T-helper 22 cell (primary cell): ENCODE measurements at places on chromosomes 6 and 20.

DNA sequence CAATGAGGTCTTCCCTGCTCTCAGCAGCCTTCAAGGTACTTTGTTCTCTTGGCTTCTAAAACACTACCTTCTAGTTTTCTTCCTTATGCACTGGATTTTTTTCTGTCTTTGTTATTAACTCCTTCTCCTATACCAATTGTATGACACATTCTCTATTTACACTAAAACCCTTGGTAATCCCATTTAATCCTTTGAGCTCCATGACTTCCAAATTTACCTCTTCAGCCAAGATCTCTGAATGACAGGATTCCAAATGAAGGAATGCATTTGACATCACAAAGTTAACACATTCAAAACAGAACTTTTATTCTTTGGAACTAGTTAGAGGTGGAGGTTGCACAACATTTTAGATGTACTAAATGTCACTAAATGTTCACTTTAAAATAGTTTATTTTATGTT is 86.6 kb upstream of the SAMD5 start:
- no peak for DNase-seq

DNA sequence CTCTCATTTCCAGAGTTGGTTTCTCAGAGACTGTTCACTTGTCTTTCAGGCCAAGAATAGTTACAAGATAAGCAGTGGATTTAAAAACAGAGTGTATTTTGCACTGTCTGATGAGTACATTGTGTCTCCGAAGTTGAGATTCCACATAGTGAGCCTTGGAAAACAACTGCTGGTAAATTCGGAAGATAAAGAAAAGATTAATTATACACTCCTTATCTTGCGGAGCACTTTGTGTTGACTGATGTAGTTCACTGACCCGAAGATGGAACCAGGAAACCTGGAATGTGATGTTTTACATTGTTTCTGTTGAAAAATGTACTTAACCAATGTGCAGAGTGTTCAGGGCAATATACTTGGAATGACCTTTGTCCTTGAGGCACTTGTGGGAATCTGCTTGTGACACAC is 51.0 kb downstream of the ANKS1A start:
- no peak for DNase-seq

DNA sequence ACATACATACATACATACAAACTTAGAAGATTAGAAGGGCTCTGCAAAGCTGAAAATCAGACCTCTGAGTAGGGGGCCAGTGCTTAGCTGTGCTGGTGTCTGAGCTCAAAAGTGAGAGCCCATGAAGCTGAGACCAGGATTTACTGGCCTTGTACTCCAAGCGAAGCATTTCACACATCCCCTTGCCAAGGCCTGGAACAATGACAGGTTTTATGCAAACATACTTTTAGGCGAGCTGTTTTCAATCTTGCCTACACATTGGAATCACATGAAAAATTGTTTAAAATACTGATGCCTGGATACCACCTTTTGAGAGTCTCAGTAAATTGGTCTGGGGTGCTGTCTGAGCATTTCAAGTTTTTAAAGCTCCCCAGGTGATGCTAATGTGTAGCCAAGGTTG is 80.9 kb upstream of the SRSF6 start:
- no peak for DNase-seq

DNA sequence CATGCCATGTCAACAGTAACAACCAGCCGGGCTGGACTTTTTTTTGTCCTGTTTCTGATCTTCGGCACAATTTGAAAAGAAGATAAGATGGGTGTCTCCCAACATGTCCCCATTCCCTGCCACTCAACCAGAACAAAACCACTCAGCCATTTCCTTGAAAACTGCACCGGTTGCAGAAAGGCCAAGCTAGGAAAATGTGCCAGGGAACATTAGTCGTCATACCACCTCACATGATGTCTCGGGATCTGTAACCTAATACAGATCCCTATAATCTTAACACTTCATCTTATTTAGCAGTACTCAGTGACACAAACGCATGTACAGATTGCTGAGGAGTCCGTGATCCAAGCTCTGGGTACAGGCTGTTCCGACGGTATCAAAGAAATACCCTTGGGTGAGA is 46.5 kb downstream of the ALDH8A1 start:
- no peak for DNase-seq

- DNase-seq, result no peak
These were observed 106.6 kb downstream of the RTN4IP1 start for GRCh38 chr6:106522562-106523250.

DNA sequence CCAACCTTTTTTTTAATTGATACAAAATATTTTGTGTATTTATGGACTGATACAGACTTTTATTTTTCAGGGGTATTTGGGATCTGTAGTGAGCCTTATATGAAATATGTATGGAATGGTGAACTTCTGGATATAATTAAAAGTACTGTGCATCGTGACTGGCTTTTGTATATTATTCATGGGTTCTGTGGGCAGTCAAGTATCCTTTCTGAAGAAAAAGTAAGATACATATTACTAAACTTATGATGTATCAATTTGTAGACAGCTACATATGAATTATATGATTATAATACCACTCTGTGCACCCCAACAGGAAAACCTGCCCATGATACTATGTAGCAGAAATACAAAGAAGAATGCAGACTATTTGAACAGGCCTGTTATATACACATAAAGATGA is 47.2 kb downstream of the FIG4 start:
- DNase-seq, result no peak
